Sigmoid colon (tissue), 7 donors: ENCODE measurements at places on chromosomes 5 and 9. TPM values are rescaled to one million over a fixed set of nuclear protein-coding genes. Genes with fewer than 3 reads are reported as not detected.

DNA sequence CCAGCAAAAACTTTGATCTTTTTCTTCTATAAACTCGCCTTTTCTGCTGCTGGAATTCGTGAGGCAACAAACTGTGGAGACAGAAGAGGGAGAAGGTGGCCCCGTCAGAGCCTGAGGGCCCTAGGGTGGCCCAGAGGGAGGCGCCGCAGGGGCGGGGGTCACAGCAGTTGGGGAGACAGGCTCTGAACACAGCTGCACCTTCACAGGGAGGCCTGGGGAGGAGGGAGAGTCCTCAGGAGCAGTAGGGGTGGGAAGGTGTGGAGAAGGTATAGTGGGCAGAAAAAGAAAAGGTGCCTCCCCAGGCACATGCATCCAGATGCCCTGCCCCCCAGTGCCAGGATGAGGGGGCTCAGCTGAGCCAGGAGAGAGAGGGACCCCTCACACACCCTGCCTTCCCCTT is 15.1 kb downstream of the PHF19 start:
- H3K27me3 ChIP-seq, result no peaks in the 10 kb centered on the region
- H3K27ac ChIP-seq, result no peak overlapping the region
- H3K36me3 ChIP-seq, result peaks cover 34% of the 10 kb centered on the region
- H3K4me1 ChIP-seq, result no peaks in the 10 kb centered on the region
- DNase-seq, result no peak

DNA sequence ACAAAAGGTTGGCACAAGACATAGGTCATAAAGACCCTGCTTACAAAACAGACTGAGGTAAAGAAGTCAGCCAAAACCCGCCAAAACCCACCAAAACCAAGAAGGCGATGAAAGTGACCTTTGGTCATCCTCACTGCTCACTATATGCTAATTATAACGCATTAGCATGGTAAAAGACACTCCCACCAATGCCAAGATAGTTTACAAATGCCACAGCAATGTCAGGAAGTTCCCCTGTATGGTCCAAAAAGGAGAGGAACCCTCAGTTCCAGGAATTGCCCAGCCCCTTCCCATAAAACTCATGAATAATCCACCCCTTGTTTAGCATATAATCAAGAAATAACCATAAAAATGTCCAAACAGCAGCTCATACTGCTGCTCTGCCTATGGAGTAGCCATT is 27.7 kb downstream of the MLLT3 start:
- no peak overlapping the region for H3K27ac ChIP-seq
- no peaks in the 10 kb centered on the region for H3K36me3 ChIP-seq
- peaks cover 48% of the 10 kb centered on the region for H3K4me1 ChIP-seq
- H3K4me3 ChIP-seq, result no peak overlapping the region

DNA sequence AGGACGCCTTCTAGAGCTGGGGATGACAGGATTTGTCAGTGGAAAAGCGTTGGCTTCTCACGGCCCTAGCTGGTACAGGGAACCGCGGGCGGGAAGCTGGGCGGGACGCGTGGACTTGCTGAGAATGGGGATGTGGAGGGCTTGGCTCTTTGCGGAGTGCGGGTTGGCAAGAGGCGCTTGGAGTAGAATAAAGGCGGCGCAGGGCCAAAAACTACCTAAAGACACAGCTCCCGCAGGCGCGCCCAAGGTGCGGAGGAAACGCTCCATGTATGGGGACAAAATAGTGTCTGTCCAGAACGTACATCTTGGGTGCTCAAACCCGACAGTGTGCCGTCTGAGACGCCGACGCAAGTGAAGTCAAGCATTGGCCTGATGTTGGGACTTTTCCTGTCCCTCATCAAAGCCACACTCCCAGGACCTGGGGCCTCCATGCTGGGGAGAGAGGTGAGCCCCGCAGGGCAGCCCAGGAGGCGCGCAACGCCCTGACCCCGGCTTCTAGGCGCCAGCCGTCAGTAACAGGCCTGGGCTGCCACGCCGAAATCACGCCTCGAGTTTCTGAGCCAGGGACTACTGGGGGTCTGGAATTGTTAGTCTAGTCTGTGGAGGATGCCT is 1.6 kb upstream of the NKX2-5 start:
- no peak overlapping the region for H3K27ac ChIP-seq
- H3K27me3 ChIP-seq, result peaks cover 82% of the 10 kb centered on the region
- no peaks in the 10 kb centered on the region for H3K36me3 ChIP-seq

DNA sequence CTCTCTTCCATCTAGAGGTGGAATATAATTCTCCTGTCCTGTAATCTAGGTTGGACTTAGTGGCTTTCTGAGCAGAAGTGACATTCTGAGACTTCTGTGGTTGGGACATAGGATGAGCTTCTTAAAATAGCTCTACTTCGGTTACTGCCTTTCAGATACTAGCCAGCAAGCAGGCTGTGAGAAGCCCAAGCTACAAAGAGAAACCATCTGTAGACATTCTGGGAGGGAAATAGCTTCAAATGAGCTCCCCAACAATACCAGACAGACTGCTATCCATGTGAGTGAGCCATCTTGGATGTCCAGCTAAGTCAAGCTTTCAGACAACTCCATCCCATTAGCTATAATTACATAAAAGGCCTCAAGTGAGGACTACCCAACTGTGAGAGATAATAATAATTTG is 568.9 kb downstream of the DMRTA1 start:
- no peak overlapping the region for H3K4me3 ChIP-seq
- DNase-seq, result no peak
- no peaks in the 10 kb centered on the region for H3K4me1 ChIP-seq
- H3K27me3 ChIP-seq, result no peaks in the 10 kb centered on the region
- H3K27ac ChIP-seq, result no peak overlapping the region
- no peaks in the 10 kb centered on the region for H3K36me3 ChIP-seq

DNA sequence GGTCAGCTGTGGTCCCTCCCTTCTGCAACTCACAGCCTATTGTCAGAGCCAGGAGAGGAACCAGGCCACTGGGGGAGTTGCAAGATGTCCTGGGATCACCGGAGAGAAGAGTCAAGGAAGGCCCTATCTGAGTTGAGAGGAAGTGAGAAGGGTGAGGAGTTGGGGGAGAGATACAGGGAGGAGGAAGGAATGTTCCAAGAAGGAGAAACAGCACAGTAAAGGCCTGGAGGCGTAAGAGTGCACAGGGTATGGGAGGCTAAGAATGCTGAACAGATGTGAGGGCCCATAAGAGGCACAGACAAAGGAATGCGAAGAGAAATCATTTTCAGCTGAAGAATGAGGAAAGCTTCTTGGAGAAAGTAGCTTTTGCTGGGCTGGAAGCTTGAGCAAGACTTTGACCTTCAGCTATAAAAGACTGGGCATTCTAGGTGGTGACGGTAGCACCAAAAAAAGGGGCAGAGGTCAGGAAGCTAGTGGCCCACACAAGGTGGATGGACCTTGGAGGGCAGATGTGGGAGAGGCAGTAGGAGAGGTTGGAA is 21.6 kb upstream of the CSF1R start:
- DNase-seq, result no peak
- no peak overlapping the region for H3K4me3 ChIP-seq
- H3K27me3 ChIP-seq, result no peaks in the 10 kb centered on the region
- H3K27ac ChIP-seq, result no peak overlapping the region

The TICAM2 gene
- total RNA-seq, result 0.95 TPM

The IL17B gene
- total RNA-seq, result 4.8 TPM
